Endothelial cell of umbilical vein (primary cell): ENCODE measurements at places on chromosomes 11 and 22. TPM values are rescaled to one million over a fixed set of nuclear protein-coding genes. Genes with fewer than 3 reads are reported as not detected.

- no peak for DNase-seq
Measured at GRCh38 chr22:28547132-28547842, 132.4 kb downstream of the TTC28 start.

Gene PRODH
- 0.03 TPM in 1 of 2 replicates, not detected in the other for polyA plus RNA-seq

Gene PANX2
- polyA plus RNA-seq: 2.5 and 3.1 TPM in 2 replicates

Gene TSSK2
- not detected in 2 replicates for polyA plus RNA-seq

DNA sequence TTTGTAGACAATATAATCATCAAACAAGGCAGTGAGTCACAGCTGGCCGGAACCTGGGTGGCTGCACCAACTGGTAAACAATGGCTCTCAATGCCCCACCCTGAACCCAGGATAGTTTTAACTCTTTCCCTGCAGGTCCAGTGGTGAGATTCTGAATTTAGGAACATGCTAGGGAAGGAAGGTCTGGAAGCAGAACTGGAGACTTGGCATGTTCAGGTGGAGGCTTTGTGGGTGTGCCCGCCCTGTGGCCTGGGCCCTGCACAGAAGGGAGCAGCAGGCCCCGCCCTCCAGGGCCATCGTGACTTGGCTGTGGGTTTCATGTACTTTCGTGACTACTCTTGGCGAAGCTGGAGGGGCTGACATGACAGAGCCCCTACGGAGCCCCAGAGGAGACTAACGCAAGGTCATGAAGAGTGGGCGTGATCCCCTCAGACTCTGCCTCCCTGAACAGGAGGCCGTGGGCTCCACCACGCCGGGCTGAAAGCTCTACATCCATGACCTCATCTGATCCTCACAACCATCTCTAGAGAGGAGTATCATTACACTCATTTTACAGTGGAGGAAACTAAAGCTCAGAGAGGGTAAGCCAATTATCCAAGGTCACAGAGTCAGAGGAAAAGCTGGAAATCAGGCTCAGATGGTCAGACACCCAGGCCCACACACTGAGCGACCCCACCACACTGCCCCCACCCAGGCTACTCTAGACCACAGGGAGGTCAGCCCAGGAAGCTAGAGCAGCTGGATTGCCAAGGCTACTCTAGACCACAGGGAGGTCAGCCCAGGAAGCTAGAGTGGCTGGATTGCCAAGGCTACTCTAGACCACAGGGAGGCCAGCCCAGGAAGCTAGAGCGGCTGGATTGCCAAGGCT, 27.3 kb downstream of the MAFF start:
- peak; percentile 89 for DNase-seq

DNA sequence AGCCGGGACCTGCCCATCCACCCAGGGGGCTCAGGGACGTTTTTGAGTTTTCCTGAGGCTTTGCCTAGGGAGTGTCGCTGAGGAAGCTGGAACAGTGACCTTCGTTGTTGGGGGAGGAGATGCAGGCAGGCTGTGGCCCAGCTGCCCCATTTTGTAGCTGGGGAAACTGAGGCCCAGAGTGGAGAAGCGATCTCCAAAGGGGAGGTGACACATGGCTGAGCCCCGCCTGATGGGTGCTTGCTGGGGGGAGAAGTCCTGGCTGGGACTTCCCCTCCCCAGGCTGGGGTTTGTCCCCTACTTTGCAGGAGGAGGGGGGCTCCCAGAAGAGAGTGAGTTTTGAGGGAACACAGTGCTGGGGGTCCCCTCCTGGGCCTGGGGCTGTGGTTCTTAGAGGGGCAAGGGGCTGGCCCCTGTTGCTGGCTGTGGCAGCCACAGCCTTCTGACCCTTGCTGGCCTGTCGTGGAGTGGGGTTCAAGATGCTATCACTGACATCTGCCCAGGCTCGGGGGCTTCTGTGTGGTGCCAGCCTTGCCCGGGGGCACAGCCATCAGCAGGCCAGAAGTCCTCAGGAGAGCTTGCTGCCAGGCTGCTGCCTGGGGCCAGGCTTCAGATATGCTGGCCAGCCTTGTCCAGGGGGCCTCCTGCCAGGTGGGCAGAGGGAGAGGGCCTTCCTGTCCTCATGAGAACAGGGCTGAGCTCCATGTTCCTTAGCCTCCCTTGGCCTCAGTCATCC, 21.4 kb downstream of the KCNQ1 start:
- no peak for DNase-seq

DNA sequence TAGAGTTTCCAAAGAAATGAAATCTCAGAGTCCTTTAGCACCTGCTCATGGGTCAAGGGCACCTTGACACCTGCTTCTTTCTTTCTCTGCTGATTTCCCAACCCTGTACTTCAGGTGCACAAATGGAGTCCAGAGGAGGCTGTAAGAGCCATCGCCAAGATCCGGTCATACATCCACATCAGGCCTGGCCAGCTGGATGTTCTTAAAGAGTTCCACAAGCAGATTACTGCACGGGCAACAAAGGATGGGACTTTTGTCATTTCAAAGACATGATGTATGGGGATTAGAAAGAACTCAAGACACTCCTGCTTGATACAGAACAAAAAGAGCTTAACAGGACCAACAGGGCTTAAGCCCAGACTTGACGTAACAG, 5.9 kb downstream of the PTPMT1 start:
- no peak for DNase-seq
